ENCODE measurements at places on chromosomes 4 and X.
A peak's percentile ranks its signal among the peaks of the same experiment; 100 is the strongest.

GRCh38 chr4:76896614-76897535 lies 1.1 kb downstream of the SOWAHB start:
- DNase-seq = peak; percentile 19

GRCh38 chr4:81237791-81238190 lies 22.8 kb upstream of the PRKG2 start:
- no peak for DNase-seq

- no peak for DNase-seq
Measured at GRCh38 chrX:5957506-5957905, 271.2 kb downstream of the NLGN4X start.

DNA sequence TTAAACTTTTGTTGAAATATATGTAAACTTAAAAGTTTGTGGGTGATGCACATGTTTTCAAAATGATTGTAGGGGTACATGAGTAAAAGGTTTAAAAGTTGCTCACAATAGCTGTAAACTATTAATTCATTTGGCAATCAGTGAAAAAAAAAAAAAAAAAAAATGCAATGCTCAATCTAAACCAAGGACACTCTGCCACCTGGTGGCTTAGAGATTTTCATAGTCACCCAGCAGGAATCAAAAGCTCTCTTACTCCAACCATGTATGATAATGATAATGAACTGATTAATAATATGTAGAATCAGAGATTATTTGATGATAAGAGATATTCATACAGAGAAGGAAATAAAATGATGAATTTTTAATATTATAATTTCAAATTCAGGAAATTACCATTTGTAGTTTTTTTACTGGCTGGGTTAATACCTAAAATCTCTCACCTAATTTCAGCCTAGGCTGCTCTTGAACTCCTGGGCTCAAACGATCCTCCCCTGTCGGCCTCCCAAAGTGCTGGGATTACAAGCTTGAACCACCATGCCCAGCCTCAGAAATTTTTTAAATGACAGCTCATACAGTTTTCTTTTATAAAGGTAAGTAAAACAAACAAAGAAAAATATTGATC lies 46.9 kb upstream of the SLC25A4 start:
- no peak for DNase-seq

- no peak for DNase-seq
Measured at GRCh38 chrX:46200413-46200812, 344.8 kb downstream of the ZNF674 start.

DNA sequence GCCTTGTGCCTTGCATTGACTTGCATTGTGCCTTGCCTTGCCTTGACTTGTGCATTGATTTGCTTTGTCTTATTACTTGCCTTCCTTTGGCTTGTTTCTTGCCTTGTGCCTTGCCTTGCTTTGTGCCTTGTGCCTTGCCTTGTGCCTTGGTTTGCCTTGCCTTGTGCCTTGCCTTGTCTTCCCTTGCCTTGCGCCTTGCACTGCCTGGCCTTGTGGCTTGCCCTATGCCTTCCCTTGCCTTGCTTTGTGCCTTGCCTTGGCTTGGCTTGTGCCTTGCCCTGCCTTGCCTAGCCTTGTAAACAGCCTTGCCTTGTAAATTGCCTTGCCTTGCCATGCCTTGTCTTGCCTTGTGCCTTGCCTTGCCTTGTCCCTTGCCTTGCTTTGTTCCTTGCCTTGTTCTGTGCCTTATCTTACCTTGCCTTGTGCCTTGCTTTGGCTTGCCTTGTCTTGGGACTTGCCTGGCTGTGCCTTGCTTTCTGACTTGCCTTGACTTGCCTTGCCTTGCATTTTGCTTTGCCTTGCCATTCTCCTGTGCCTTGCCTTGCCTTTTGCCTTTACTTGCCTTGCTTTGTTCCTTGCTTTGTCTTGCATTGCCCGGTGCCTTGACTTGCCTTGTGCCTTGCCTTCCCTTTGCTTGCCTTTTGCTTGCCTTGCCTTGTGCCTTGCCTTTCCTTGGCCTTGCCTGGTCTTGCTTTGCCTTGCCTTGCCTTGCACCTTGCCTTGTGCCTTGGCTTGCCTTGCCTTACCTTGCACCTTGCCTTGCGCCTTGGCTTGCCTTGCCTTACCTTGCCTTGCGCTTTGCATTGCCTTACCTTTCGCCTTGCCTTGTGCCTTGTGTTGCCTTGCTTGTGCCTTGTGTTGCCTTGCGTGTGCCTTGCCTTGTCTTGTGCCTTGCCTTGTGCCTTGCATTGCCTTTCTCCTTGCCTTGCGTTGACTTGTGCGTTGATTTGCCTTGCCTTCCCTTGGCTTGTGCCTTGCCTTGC lies 97.5 kb downstream of the TAB3 start:
- DNase-seq = no peak

- no peak for DNase-seq
Measured at GRCh38 chr4:101175896-101176676, 171.2 kb downstream of the PPP3CA start.

DNA sequence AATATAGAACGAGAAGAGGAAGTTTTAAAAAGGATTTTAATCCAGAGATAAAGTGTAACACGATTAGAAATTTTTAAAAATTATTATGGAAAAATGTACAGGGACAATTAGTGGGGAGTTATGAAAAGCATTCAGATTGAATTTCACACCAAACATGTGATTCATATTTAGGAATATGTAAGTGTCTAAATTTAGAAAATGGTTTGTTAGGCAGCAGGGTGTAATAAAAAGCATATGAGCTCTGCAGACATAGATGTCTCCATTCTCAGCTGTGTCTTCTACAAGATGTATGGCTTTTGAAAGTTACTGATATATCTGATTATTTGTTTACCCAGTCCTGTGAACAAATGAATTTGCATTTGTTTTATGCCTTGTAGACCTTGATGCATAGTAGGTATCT lies 638.9 kb upstream of the AGA start:
- no peak for DNase-seq

DNA sequence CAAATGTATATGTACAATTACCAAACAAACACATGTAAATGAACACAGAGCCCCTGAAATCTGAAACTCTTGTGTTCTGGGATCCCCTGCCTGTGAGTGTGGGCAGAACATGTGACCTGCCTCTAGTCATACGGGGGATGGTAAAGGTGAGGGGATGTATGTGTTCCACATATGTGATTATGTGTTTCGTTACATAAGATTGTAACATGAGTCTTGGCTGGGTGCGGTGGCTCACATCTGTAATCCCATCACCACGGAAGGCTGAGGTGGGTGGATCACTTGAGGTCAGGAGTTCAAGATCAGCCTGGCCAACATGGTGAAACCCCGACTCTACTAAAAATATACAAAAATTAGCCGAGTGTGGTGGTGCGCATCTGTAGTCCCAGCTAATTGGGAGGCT lies 37.1 kb upstream of the SLC2A9 start:
- DNase-seq = no peak

DNA sequence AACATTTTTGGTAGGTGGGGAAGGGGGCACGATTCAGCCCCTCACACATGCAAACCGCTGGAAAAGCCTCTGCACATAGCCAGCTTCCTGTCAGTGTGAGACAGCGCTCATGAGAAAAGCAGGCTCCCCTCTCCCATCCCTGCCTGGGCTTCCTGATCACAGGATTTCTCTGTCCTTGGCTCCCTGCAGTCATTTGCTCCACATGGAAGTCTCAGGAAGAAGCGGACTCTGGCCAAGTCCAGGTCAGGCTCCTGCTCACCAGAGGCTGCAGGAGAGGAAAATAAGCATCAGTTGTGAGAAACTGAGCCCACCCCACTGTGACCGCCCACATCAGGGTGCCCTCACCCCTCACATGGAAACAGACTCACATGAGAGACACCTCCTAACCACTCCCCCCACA lies 664.3 kb upstream of the TENM3 start:
- no peak for DNase-seq

DNA sequence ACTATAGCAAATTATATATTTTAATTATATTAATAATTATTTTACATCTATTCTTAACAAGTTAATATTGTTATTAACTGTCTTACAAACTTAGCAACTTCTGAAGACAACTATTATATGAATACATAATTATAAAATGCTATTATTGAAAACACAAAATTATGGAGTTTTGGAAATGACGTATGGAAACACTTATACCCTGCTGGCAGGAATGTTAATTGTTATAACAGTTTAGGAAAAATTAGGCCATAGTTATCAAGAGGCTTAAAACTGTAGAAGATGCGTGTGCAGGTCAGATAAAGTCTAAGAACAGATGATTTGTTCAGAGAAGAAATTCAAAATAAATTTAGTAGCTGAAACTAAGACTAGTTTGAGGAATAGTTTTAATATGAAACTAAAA lies 211.7 kb downstream of the FAT4 start:
- DNase-seq = no peak

All from activated T-helper 9 cell treated with anti-CD3 and anti-CD28 coated beads, Interleukin-2, amount 50 U/mL, for 16 hours (primary cell).